ENCODE measurements at places on chromosomes 11 and 22. TPM values are rescaled to one million over a fixed set of nuclear protein-coding genes. Genes with fewer than 3 reads are reported as not detected.

The CLCF1 gene
- 3.7 TPM for total RNA-seq

The SCN2B gene
- total RNA-seq, result 1.6 TPM

The PKP3 gene
- total RNA-seq, result 23.1 TPM

The MAPK12 gene
- 11.9 TPM for total RNA-seq

The PHF21B gene
- total RNA-seq, result not detected

The LGALS12 gene
- 0.68 TPM for total RNA-seq

The YPEL1 gene
- 7.6 TPM for total RNA-seq

The RNF169 gene
- total RNA-seq, result 21.2 TPM

The SOX6 gene
- total RNA-seq, result 4.8 TPM
